K562 (cell line): ENCODE measurements at places on chromosomes 5 and 9.

GRCh38 chr5:151799407-151799806 is 27.7 kb downstream of the G3BP1 start:
- no peak overlapping the region for H3K27ac ChIP-seq
- H3K27me3 ChIP-seq: no peaks in the 10 kb centered on the region
- H3K4me1 ChIP-seq: no peaks in the 10 kb centered on the region
- H3K36me3 ChIP-seq: peaks cover 98% of the 10 kb centered on the region
- H3K4me3 ChIP-seq: no peak overlapping the region

- no peaks in the 10 kb centered on the region for H3K27me3 ChIP-seq
- no peaks in the 10 kb centered on the region for H3K36me3 ChIP-seq
- DNase-seq: no peak
These were observed 251.3 kb downstream of the GAS1 start for GRCh38 chr9:86695910-86696424.

GRCh38 chr9:68996462-68996861 is 17.5 kb downstream of the PRKACG start:
- no peak overlapping the region for H3K4me3 ChIP-seq
- DNase-seq: no peak
- peaks cover 5% of the 10 kb centered on the region for H3K4me1 ChIP-seq
- H3K27ac ChIP-seq: no peak overlapping the region

DNA sequence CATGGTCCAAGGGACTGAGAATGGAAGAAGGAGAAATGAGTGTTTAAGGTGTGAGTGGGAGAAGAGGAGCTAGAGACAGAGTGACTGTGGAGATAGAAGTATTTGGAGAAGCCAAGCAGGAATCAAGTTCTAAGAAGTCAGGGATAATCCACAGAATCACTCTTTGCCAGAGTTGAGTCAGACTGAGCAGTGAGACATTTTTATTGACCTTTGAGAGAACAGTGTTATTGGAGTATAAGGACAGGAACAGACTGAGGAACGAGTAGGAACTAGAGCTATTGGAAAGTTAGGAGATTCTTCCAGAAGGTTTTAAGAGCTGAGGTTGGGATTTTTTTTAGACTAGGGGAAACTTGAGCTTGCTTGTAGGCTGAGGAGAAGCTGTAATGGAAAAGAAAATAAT is 37.2 kb downstream of the RCL1 start:
- H3K4me3 ChIP-seq: no peak overlapping the region
- no peak for DNase-seq
- H3K4me1 ChIP-seq: peaks cover 14% of the 10 kb centered on the region
- no peaks in the 10 kb centered on the region for H3K27me3 ChIP-seq

GRCh38 chr9:16601991-16602390 is 268.5 kb downstream of the BNC2 start:
- H3K27me3 ChIP-seq: no peaks in the 10 kb centered on the region
- no peak for DNase-seq
- no peak overlapping the region for H3K27ac ChIP-seq
- H3K4me1 ChIP-seq: no peaks in the 10 kb centered on the region
- no peaks in the 10 kb centered on the region for H3K36me3 ChIP-seq

DNA sequence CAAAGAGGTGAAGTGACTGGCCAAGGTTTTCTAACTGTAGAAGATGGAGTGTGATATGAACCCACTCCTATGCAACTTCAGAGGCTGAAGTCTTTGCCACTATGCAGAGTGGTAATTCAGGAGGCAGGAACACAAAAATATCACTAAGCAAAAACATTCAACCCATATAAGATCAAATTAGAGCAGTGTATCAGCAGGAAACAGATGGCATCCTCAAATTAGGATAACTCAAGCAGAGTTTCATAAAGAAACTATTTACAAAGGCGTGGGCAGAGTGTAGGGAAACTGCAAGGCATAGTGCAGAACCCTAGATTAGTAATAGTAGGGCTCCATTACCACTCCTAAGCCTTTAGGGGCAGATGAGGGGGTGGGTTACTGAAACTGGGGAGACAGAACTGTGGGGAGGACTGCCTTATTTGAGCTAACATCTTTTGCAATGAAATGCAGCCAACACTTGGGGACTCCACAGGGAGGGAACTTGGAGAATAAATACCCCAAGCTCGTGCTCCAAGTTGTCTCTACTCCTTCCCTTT is 72.2 kb downstream of the PTTG1 start:
- no peak overlapping the region for H3K27ac ChIP-seq
- no peaks in the 10 kb centered on the region for H3K4me1 ChIP-seq
- no peaks in the 10 kb centered on the region for H3K36me3 ChIP-seq
- no peaks in the 10 kb centered on the region for H3K27me3 ChIP-seq

DNA sequence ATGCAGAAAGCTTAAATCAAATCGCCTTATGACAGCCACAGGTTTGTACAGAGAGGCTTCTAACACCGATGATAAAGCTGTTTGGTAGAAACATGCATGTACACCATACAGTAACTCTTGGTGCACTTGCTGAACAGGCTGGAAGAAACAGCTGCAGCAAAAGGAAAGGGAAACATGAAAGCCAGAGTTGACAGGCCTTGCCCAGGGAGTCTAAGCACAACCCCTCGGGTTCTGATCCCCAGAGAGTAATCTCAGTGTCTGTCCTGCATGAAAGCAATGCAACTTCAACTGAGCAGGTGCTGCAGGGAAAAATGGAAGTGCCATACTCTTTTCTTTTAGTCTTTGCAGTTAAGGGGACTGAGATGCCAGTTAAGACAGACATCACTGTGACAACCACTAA is 419.9 kb downstream of the BNC2 start:
- no peaks in the 10 kb centered on the region for H3K27me3 ChIP-seq
- no peaks in the 10 kb centered on the region for H3K4me1 ChIP-seq
- no peak overlapping the region for H3K27ac ChIP-seq
- H3K4me3 ChIP-seq: no peak overlapping the region
- no peak for DNase-seq

- peaks cover 75% of the 10 kb centered on the region for H3K36me3 ChIP-seq
- no peaks in the 10 kb centered on the region for H3K27me3 ChIP-seq
- no peak overlapping the region for H3K4me3 ChIP-seq
These were observed 19.0 kb downstream of the STOM start for GRCh38 chr9:121350993-121351561.

DNA sequence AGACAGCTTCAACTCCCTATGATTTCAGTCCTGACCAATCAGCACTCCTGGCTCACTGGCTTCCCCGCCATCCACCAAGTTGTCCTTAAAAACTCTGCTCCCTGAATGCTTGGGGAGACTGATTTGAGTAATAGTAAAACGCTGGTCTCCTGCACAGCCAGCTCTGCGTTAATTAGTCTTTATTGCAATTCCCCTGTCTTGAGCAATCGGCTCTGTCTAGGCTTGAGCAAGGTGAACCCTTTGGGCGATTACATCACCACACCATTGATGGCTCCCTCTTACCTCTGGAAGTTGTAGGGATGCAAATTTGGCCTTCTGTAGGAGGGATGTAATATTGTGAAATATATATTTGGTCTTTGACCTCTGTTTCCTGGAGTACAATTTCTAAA is 2.9 kb upstream of the SLC23A1 start:
- H3K4me1 ChIP-seq: peaks cover 55% of the 10 kb centered on the region
- no peaks in the 10 kb centered on the region for H3K27me3 ChIP-seq
- no peak overlapping the region for H3K27ac ChIP-seq
- no peak for DNase-seq
- no peak overlapping the region for H3K4me3 ChIP-seq
- no peaks in the 10 kb centered on the region for H3K36me3 ChIP-seq

- no peak overlapping the region for H3K4me3 ChIP-seq
- no peaks in the 10 kb centered on the region; the same call in 1 of the 2 replicates for H3K4me1 ChIP-seq
- H3K27ac ChIP-seq: peak overlapping the region; percentile 50; the same call in 2 of the 3 replicates
- peak; percentile 16 for DNase-seq
These were observed 58.4 kb downstream of the APC start for GRCh38 chr5:112795944-112796678.

DNA sequence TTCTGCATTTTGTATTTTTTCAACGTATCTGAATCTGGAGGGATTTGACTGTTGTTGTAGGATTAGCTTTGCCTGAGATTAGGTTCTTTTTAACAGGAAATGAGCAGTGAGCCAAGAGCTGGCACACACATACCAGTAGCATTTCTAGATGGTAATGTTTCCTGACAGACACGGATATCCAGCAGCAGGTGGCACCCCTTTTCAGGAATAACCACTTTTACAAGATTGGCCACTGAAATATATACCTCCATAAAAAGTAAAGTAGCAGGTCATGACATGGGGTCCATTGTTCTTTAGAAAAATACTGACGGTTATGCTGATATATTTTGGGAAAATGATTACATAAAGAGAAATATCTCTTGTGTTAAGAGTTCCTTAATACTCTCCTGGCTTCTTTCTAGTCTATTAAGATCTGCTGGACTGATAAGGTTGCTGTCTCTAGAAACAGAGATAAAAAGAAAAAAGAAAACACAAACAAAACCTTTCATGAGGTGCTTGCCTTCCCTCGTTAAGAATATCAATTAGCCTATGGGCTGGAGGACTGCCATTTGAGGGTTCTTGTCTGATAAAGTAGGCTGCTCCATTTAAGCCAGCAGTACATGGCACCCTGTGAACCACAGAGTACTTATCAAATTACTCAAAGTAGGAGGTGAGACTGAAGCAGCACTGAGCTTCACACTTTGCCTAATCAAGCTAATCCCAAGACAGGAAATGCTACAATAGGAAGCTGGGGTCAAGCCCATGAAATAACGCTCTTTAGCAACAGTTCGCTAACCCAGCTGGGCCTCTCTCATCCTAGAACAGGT is 101.6 kb upstream of the PCA3 start:
- DNase-seq: no peak
- H3K4me1 ChIP-seq: peaks cover 8% of the 10 kb centered on the region; the same call in 2 of the 3 replicates
- no peaks in the 10 kb centered on the region for H3K27me3 ChIP-seq
- H3K36me3 ChIP-seq: no peaks in the 10 kb centered on the region
- no peak overlapping the region for H3K27ac ChIP-seq

DNA sequence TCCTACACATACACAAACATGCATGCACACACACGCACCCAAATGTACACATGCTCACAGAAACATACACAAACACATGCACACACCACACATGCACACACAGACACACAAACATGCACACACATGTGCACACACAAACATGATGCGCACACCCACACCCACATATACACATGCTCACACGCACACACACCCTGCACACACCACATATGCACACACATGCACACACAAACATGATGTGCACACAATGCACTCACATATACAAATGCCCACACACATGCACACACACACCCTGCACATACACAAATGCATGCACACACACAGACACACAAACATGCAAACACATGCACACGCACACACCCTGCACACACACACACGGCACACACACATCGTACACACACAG is 7.3 kb upstream of the IER5L start:
- H3K4me1 ChIP-seq: peaks cover 6% of the 10 kb centered on the region; the same call in 2 of the 3 replicates
- H3K36me3 ChIP-seq: no peaks in the 10 kb centered on the region
- DNase-seq: no peak
- H3K27ac ChIP-seq: no peak overlapping the region
- no peaks in the 10 kb centered on the region for H3K27me3 ChIP-seq
- no peak overlapping the region for H3K4me3 ChIP-seq

GRCh38 chr5:157626831-157627230 is 25.4 kb downstream of the SOX30 start:
- no peak overlapping the region for H3K27ac ChIP-seq
- no peak overlapping the region for H3K4me3 ChIP-seq
- H3K4me1 ChIP-seq: no peaks in the 10 kb centered on the region
- no peak for DNase-seq
- no peaks in the 10 kb centered on the region for H3K27me3 ChIP-seq
- H3K36me3 ChIP-seq: no peaks in the 10 kb centered on the region

- no peak overlapping the region for H3K4me3 ChIP-seq
- no peaks in the 10 kb centered on the region for H3K36me3 ChIP-seq
These were observed 18.2 kb downstream of the ADRB2 start for GRCh38 chr5:148844433-148845280.

- peaks cover 97% of the 10 kb centered on the region for H3K36me3 ChIP-seq
- H3K4me1 ChIP-seq: peaks cover 9% of the 10 kb centered on the region; the same call in 2 of the 3 replicates
- no peak overlapping the region for H3K27ac ChIP-seq
These were observed 6.2 kb downstream of the SURF2 start for GRCh38 chr9:133362359-133363044.

GRCh38 chr5:141507387-141508091 is 18.7 kb downstream of the PCDHGC5 start:
- peaks cover 6% of the 10 kb centered on the region; the same call in 2 of the 3 replicates for H3K27me3 ChIP-seq
- H3K36me3 ChIP-seq: no peaks in the 10 kb centered on the region
- H3K27ac ChIP-seq: no peak overlapping the region
- H3K4me1 ChIP-seq: peaks cover 5% of the 10 kb centered on the region; the same call in 1 of the 3 replicates
- no peak overlapping the region for H3K4me3 ChIP-seq

DNA sequence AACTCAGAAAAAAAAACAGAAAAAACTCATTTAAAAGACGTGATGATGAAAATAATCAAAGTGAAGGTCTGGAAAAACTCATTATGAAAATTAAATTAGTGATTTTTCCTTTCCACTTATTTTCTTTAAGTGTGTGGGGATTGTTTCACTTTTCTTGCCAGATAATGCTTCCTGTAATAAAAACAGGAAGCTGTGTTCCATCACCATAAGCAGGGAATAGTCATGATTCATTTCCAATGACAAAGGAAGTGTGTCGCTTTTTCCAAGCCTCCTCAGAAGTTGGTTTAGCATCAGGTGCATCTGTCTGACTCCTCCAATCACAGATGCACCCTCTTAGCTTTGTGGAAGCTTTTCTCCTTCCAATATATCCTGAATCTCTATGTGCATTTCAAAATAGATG is 2068.7 kb downstream of the MAT2B start:
- no peak for DNase-seq
- H3K4me1 ChIP-seq: no peaks in the 10 kb centered on the region
- no peaks in the 10 kb centered on the region for H3K27me3 ChIP-seq
- no peak overlapping the region for H3K4me3 ChIP-seq

DNA sequence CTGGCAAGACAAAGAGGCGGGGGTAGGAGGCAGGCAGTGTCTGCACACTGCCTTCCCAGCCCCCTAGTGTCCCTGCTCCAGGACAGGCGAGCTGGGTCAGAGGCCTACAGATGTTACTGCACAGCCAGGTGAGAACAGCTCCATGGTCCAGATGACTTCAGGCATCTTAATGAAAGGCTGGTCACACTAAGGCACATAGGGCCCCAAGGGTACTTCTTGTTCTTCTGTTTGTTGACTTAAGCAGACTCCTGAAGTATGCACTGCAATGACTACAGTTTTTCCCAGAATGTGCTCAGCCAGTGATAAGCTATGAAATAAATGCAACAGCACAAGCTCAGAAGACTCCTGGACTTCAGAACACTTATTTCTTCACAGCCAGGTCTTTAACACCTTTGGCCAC is 27.4 kb downstream of the ATPSCKMT start:
- peaks cover 14% of the 10 kb centered on the region for H3K36me3 ChIP-seq
- H3K27me3 ChIP-seq: no peaks in the 10 kb centered on the region
- no peak overlapping the region for H3K4me3 ChIP-seq
- DNase-seq: no peak
- no peak overlapping the region for H3K27ac ChIP-seq
- H3K4me1 ChIP-seq: no peaks in the 10 kb centered on the region

GRCh38 chr5:83889971-83890745 is 169.5 kb upstream of the HAPLN1 start:
- no peak overlapping the region for H3K27ac ChIP-seq
- H3K36me3 ChIP-seq: no peaks in the 10 kb centered on the region
- H3K27me3 ChIP-seq: no peaks in the 10 kb centered on the region
- H3K4me3 ChIP-seq: no peak overlapping the region
- no peak for DNase-seq
- no peaks in the 10 kb centered on the region for H3K4me1 ChIP-seq
